LHCN-M2 (cell line): ENCODE measurements at places on chromosomes 7 and 10. TPM values are rescaled to one million over a fixed set of nuclear protein-coding genes. Genes with fewer than 3 reads are reported as not detected.

STEAP4 gene
- 0.11 and 0.13 TPM in 2 replicates for total RNA-seq

HGF gene
- 11.5 and 13.0 TPM in 2 replicates for total RNA-seq

NT5C3A gene
- total RNA-seq: 35.9 and 40.1 TPM in 2 replicates

FRA10AC1 gene
- 6.9 and 7.7 TPM in 2 replicates for total RNA-seq

CPN1 gene
- total RNA-seq: not detected in 2 replicates

TAX1BP1 gene
- total RNA-seq: 108 and 131 TPM in 2 replicates

LRRC17 gene
- 1,139 and 1,308 TPM in 2 replicates for total RNA-seq

SUPV3L1 gene
- 24.9 and 26.0 TPM in 2 replicates for total RNA-seq

STOX1 gene
- 0.57 and 0.58 TPM in 2 replicates for total RNA-seq

FAM24B gene
- total RNA-seq: 38.1 and 48.2 TPM in 2 replicates

HOXA13 gene
- 0.06 and 0.11 TPM in 2 replicates for total RNA-seq

ZNF239 gene
- total RNA-seq: 4.1 and 4.9 TPM in 2 replicates

CTAGE15 gene
- 0.46 and 0.71 TPM in 2 replicates for total RNA-seq

POU6F2 gene
- not detected in 2 replicates for total RNA-seq

BLNK gene
- not detected in 2 replicates for total RNA-seq

OR6V1 gene
- total RNA-seq: not detected in 2 replicates

PAPOLB gene
- total RNA-seq: under 0.01 and 0.13 TPM in 2 replicates

CCDC3 gene
- total RNA-seq: 3.2 and 4.0 TPM in 2 replicates

TWIST1 gene
- 145 and 175 TPM in 2 replicates for total RNA-seq

TEX36 gene
- total RNA-seq: not detected in 2 replicates

ACHE gene
- total RNA-seq: 0.46 TPM in 1 of 2 replicates, not detected in the other

EPHB6 gene
- total RNA-seq: 0.32 and 0.69 TPM in 2 replicates

PON3 gene
- not detected in 2 replicates for total RNA-seq

SPACDR gene
- not detected in 2 replicates for total RNA-seq

STEAP1 gene
- 33.7 and 41.3 TPM in 2 replicates for total RNA-seq

PRLHR gene
- total RNA-seq: not detected in 2 replicates

SGCE gene
- 92.1 and 138 TPM in 2 replicates for total RNA-seq

DLX6 gene
- total RNA-seq: 0.06 TPM in 1 of 2 replicates, not detected in the other

BLVRA gene
- total RNA-seq: 30.7 and 38.5 TPM in 2 replicates

MBL2 gene
- not detected in 2 replicates for total RNA-seq

FHIP2A gene
- 19.1 and 19.3 TPM in 2 replicates for total RNA-seq

GIMAP8 gene
- 0.06 TPM in 1 of 2 replicates, not detected in the other for total RNA-seq

SEMA3D gene
- under 0.01 TPM in 1 of 2 replicates, not detected in the other for total RNA-seq

EBLN1 gene
- total RNA-seq: 0.26 TPM in 1 of 2 replicates, not detected in the other

WDR86 gene
- total RNA-seq: 1.3 TPM in 1 of 2 replicates, not detected in the other

GHRHR gene
- not detected in 2 replicates for total RNA-seq

GIMAP2 gene
- 2.6 and 3.4 TPM in 2 replicates for total RNA-seq

IFIT1 gene
- total RNA-seq: 33.3 and 70.9 TPM in 2 replicates

CYP3A5 gene
- not detected in 2 replicates for total RNA-seq

C7orf57 gene
- total RNA-seq: 0.13 and 0.29 TPM in 2 replicates

UCMA gene
- not detected in 2 replicates for total RNA-seq

FLNC gene
- 215 and 254 TPM in 2 replicates for total RNA-seq

HOXA10 gene
- 12.8 and 13.2 TPM in 2 replicates for total RNA-seq

C10orf105 gene
- not detected in 2 replicates for total RNA-seq

VSTM4 gene
- total RNA-seq: 0.23 and 0.64 TPM in 2 replicates

DYDC2 gene
- not detected in 2 replicates for total RNA-seq

NODAL gene
- total RNA-seq: not detected in 2 replicates

MUC12 gene
- 2.1 and 2.8 TPM in 2 replicates for total RNA-seq

NPC1L1 gene
- not detected in 2 replicates for total RNA-seq

OR2A1 gene
- not detected in 2 replicates for total RNA-seq

WNT8B gene
- not detected in 2 replicates for total RNA-seq

SPDYE6 gene
- not detected in 2 replicates for total RNA-seq

NANOS1 gene
- 0.45 and 0.98 TPM in 2 replicates for total RNA-seq
